ENCODE measurements at places on chromosomes 3 and 15.
A peak's percentile ranks its signal among the peaks of the same experiment; 100 is the strongest.

GRCh38 chr15:58139276-58139988 is 1.3 kb downstream of the AQP9 start:
- DNase-seq = no peak

GRCh38 chr3:193686665-193687483 is 93.9 kb downstream of the OPA1 start:
- no peak for DNase-seq

DNA sequence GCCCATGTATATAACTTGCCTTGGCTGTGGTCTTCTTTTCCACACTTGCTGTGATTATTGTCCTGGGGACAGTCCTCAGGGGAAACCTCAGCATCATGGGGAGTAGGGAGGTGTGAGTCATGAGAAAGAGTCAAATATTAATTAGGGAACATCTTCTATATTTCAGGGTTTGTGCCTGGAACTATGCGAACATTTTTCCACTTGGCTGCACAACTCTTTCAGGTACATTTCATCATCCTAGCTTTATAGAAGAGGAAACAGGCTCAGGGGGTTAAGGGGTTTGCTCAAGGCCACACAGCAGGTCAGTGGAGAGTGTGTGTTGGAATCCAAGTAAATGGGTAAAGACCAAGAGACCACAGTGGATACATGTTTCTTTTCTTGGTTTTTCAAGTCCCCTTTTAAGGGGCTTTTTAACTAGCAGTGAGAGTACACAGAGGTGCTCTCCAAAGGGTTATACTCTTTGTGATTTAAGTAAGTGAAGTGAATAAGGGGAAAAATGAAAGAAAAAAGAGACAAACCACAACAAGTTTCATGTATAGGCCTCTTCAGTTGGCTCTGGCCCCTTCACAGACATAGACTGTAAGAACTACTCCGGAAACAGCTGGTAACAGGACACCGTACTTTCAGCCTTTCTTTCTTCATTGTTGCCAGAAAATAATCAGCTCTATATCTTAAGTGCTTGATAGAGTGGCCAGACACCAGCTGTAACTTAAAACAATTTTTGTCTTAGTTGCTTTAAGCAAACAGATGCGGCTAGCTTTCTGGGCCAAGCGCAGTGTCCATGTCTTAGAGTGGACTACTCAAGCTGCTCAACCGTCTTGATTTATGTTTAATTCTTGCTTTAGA is 64.6 kb downstream of the EEFSEC start:
- DNase-seq = no peak

GRCh38 chr3:64345371-64345770 is 120.1 kb upstream of the PRICKLE2 start:
- DNase-seq = peak; percentile 93

DNA sequence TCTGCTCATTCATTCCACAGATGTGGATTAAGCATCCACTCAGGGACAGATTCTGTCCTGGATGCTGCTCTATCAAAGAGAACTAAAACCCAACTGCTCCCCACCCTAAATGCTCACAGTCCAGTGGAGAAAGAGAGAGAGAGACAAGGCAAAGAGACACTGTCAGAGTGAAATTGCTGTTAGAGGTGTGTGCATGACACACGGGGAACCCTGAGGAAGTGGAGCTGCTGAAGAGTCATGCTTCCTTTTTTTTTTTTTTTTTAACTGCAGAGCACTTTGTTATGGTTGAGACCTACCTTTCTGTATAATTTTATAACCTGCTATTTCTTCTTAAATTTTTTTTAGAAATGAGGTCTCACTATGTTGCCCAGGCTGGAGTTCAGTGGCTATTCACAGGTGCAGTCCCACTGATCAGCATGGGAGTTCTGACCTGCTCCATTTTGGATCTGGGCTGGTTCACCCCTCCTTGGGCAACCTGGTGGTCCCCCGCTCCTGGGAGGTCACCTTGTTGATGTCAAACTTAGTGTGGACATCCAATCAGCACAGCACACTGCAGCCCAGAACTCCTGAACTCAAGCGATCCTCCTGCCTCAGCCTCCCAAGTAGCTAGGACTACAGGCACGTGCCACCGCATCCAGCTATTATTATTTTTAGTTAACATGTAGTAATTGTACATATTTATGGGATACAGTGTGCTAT is 18.2 kb upstream of the PSTPIP1 start:
- DNase-seq = no peak

DNA sequence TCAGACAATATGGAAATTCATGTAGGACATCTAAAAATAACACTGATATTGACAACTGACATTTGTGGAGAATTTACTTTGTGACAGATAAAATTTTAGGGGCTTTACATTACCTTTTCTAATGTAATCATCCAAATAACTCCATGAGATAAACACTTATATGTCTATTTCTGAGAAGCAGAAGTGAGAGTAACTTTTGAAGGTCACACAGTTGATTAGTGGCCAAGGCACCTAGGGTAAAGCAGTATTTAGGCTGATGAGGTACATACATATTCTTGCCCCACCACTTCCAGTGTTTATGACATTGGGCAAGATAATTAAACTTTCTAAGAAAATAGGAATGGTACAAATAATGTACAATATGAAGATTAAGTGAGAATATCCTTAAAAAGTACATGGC is 248.4 kb downstream of the CPNE4 start:
- no peak for DNase-seq

- no peak for DNase-seq
Measured at GRCh38 chr15:56839099-56839498, 79.3 kb upstream of the TCF12 start.

GRCh38 chr3:86837871-86838270 is 153.1 kb downstream of the VGLL3 start:
- DNase-seq = no peak

- DNase-seq = no peak
Measured at GRCh38 chr3:170760174-170760526, 109.8 kb downstream of the RPL22L1 start.

- no peak for DNase-seq
Measured at GRCh38 chr15:34782901-34783300, 12.4 kb downstream of the ACTC1 start.

- peak; percentile 26 for DNase-seq
Measured at GRCh38 chr15:99504823-99505551, 60.8 kb upstream of the MEF2A start.

DNA sequence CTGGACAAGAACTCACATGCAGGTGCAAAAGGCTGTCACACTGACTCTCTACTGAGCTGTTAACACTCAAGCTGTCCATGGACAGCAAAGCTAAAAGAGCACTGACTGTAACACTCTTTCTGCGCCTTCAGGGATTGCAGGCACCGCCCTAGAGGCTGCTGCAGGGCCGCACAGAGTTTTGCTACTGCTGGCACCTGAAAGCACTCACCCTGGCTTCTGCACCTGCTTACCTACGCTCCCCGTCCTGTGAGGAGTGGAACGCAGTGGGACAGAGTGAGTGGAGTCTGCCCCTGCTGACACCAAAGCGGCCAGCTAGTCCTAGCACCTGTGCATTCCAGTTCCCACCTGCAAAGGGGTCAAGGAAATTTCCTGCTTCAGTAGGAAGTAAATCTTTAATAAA is 941.3 kb downstream of the DIPK2A start:
- no peak for DNase-seq

- no peak for DNase-seq
Measured at GRCh38 chr15:22884344-22884743, 45.9 kb downstream of the NIPA2 start.

GRCh38 chr3:115208066-115208750 is 61.1 kb upstream of the ZBTB20 start:
- DNase-seq = no peak

DNA sequence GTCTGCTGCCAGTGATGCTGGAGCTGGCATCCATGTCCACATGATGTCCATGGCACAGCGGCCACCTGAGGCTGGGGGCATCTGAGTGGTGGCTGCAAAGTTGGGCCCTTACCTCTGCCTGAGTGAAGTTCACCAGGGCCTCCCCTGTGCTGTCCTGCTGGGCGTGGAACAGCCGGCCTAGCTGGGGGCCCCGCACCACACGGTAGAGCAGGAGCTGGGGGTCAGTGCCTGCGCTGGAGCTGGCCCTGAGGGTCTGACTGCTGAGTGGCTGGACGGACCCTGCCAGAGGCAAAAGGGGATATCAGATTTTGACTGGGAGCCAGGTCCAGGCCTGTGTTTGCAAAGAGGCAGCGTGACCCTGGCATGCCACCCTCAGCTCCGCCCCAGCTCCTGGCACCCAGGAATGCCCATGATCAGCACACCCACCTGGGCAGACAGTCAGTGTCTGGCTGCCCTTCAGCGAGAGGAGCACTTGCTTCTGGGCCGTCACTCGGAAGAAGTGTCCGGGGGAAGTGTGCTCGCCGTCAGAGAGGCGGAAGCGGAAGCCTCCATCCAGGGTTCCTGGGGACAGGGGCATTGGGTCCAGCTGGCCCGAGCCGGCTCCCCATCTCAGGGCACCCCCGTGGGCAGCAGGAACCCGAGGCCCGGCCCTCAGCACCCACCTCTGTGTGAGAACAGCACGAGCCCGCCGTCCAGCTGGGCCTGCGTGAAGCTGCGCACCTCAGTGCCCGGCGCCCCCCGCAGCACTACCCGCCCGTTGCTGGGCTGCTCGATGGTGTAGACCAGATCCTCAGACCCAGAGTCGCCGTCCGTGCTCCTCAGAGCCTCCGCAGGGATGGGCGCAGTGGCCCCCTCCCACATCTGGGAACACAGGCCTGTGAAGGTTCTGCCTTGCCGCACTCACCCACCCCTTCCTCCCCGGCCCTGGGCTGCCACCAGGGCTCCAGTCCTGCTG is 30.2 kb downstream of the CSPG4 start:
- DNase-seq = no peak

- DNase-seq = no peak
Measured at GRCh38 chr3:128409624-128410581, 56.8 kb downstream of the DNAJB8 start.

DNA sequence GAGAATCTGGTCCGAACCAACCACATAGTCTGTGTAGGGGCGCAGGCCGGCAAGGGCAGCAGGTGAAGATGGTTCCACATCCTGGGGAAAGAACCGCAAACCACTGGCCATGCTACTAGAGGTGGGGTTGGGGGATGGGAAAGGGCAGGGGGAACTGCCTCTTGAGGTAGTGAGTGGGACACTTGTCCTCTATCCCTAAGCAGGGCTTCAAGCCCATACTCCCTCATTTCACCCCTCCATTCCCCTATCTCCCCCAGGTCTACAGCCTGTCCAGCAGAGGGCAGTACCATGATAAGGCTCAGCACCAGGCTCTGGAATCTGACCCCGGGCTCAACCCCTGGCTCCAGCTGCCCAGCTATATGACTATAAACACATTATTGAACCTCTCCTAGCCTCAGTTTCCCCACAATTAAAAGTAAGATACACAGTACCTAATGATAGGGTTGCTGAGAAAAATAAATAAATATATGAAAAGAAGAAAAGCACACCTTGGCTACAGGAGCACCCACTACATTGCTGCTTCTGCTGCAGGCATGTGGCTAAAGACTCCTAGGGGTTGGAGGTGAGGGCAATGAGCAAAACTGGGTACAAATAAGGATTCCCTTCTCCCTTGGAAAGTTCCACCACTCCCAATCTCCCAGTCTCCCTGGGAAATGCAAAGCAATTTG is 6.3 kb downstream of the GORASP1 start:
- DNase-seq = no peak

GRCh38 chr3:122892118-122892960 is 97.5 kb downstream of the SLC49A4 start:
- no peak for DNase-seq

DNA sequence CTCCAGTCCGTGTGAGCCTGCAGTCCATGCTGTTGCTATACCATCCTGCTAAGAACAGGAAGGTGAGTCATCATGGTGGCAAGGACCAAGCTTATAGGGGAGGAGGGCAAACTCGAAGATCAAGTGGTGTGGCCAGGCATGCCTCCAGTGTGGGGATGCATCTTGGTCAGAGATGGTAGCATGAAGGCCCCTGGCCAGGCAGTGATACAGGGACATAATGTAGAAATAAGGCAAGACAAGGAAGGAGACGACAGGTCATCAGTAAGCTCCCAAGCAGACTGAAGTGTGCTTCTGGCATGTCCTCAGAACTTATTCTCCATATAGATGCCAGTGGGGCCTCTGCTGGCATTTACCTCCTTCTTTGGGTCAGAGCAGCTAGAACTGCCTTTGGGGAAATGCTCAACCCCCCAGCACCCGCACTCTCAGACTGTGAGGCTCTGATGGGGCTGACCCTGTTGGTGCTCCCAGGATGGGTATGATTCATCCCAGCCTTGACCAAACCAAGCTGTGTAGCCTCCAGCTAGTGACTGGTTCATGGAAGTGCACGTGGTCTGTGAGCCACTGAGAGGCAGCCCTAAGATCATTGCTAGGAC is 52.5 kb upstream of the ATP2B2 start:
- DNase-seq = peak; percentile 32

DNA sequence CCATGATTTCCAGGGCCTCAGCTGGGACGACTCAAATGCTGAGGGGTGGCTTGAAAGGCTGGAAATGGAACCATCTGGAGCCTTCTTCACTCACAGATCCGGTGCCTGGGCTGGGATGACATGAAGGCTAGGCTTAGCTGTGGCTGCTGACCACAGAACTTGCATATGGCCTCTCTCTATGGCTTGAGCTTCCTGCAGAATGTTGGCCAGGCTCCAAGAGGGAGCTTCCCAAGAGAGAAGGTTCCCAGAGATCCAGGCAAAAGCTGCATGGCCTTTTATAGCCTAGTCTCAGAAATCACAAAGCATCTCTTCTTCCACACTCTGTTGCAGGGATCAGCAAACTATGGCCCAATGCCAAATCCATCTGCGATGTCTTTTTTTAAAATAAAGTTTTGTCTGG is 44.8 kb downstream of the GATM start:
- no peak for DNase-seq

DNA sequence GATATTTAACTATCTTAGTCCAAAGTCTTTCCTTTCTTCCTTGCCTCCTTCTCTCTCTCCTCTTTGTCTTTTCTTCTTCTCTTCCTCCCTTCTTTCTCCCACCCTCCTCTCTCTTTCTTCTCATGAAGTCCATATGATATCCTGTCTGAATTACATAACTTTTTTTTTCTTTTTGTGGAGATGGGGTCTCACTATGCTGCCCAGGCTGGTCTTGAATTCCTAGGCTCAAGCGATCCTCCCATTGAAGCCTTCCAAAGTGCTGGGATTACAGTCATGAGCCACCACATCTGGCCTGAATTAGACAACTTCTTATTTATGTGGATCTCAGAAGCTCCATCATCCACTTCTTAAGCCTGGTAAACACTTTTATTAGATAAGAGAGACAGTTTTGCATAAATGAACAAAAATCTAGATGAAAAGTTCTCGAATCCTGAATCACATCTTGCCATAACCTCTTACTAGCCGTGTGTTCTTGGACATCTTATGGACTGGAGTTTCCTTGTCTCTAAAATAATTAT is 206.5 kb downstream of the LPP start:
- no peak for DNase-seq

DNA sequence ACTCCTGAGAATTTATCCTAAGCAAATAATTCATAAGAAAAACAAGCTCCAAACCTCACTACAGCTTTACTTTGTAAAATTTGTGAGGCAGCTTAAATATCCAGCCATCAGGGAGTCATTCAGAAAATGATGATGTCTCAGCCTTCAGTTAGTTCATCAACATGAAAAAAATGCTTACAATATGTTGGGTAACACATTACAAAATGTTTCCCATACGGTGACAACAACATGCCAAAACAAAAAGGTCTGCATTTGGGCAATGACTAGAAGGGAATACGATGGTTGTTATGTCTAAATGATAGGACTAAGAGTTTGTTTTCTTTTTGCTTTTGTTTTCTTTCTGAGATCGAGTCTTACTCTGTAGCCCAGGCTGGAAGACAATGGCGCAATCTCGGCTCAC is 47.0 kb upstream of the CFAP161 start:
- no peak for DNase-seq

- no peak for DNase-seq
Measured at GRCh38 chr3:56087451-56088053, 380.7 kb downstream of the ERC2 start.

Measured in astrocyte of the cerebellum (primary cell).